ENCODE measurements at places on chromosomes 3 and 15.

GRCh38 chr15:64755427-64755940 is 19.9 kb downstream of the RBPMS2 start:
- DNase-seq = no peak

GRCh38 chr3:152258448-152259393 is 10.0 kb upstream of the MBNL1 start:
- DNase-seq = peak; percentile 71

DNA sequence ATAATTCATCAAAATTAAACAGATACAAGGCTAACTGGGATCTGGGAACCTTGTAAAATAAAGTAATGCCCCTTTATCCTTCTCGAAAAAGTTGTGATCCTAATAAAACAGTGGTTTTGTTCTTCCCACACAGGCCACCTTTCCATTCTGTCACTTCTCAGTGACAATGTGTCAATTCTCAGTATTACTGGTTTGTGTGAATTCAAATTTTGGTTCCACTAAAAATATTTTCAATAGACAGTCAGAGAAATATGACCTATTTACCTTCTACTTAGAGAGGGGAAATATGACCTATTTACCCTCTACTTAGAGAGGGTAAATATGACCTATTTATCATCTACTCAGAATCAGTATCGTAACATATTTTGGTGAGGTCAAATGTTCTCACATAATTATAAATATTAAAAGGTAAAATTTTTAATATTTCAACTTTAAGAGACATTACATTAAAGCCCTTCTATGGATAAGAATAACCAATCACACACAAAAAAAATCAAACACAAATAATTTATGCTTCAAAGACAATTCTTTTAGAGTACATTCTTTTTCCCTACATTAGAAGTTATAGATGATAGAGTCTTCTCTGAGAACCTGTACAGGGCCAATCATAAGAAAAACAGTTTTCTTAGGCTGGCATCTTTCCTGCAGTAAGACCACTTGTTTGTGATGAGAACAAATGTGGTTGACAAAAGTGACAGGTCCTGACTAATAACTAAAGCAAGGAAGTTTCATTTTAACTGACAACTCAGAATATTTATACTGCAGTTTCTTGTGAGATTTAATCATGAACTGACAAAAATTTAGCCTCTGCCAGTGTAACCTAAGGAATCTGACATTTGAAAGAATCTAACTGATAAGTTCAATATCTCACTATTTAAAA is 323.3 kb downstream of the DIPK2A start:
- no peak for DNase-seq

- DNase-seq = no peak
Observed at GRCh38 chr3:100971798-100972197, 21.4 kb downstream of the ABI3BP start.

GRCh38 chr3:39497753-39498152 is 30.3 kb downstream of the MOBP start:
- no peak for DNase-seq

- DNase-seq = no peak
Observed at GRCh38 chr3:171841620-171842000, 1.5 kb upstream of the TMEM212 start.

DNA sequence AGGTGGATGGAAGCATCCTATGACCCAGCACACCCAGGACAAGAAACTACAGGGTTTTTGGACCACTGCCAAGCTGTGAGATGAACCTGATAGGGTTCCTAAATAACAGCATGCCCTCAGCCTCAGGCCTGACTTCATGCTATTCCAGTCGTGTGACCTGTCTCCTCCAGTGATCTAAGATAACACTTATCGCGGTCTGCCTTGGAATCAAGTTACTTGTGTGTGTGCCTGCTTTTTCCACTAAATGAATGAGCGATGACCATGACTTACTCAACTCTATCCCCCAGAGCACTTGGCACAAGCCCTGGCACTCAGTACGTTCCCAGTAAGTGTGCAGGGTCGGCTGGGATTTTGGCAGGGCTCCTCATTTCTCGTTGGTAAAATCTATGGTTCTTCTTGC is 172.7 kb upstream of the TP63 start:
- no peak for DNase-seq

- no peak for DNase-seq
Observed at GRCh38 chr15:31513178-31513577, 186.5 kb downstream of the KLF13 start.

DNA sequence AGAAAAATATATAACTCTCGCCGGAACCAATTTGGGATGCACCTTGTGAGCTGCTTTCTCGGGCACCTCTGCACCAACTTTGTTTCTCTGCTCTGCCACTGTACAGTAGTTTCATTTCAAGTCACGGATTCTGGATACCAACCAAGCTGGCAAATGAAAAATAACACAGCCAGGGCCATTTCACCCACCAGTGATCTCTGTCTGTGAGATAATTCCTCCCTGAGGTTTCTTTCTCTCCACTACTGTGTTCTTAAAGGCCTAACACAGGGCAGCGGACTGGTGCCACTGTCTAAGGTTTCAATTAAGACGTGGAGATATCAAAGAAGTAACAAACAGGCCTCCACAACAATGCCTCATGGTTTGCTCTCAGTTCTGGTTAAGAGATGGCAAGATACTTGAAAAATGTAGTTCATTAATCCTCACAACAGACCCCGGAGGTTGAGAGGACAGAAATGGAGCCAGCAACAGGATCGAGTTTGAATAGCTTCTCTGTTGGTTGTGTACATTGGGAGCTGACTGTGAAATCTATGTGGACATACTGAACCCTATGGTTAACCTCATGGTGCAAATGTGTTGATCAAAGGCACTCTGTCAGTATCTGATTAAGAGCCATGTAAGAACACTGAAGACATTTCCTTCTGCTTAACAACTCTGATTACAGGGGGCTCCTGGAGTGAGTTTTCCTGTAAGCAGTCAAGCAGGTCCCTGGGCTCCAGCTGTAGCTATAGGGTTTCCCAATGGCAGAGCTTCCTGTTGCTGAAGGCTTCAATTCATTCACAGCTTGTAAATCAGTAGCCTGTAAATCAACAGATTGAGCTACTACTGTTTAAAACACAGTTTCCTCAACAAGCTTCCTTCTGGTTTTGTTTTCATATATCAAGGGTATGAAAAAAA is 470.5 kb downstream of the EPHA3 start:
- DNase-seq = no peak

- no peak for DNase-seq
Observed at GRCh38 chr15:69910514-69910913, 187.2 kb downstream of the TLE3 start.

DNA sequence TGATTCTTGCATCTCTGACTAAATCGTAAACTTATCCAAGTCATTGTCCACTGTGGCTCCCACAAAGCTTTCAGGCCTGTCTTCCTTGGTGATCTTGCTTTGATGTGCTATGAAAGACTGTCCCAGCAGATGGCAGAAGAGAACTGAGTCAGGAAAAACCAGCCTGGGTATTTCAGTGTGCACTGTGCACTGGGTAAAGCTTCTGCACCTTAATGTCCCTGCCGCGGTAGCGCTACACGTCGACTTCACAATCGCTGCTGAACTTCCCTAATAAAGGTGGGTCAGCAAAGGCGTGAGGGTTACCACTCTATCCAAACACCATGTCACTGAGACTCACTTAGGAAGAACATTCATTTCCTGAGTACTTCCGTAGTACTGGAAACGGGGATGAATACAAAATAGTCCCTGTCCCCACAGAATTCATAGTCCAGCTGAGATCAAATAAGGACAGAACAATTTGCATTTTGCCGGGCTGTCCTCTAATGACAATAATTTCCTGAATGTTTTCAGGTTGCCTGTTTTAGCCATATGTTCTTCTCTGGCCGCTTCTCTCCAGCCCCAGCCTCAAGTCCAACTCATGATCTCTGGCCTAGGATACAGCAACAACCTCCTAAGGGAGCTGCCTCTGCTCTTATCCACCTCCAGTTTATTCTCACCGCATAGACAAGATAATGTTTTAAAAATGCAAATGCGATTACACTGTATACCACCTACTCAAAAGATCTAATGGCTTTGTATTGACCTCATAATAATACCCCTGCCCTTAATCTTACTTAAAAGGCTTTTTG is 83.6 kb upstream of the AKAP13 start:
- peak; percentile 71 for DNase-seq

- DNase-seq = no peak
Observed at GRCh38 chr3:138059261-138059660, 49.3 kb downstream of the CLDN18 start.

- peak; percentile 82 for DNase-seq
Observed at GRCh38 chr3:57060089-57060821, at the start of gene SPATA12. Gene SPATA12, plus strand, starts transcription at chr3:57060664. Its CDS starts 13,031 bp downstream, at chr3:57073695.

DNA sequence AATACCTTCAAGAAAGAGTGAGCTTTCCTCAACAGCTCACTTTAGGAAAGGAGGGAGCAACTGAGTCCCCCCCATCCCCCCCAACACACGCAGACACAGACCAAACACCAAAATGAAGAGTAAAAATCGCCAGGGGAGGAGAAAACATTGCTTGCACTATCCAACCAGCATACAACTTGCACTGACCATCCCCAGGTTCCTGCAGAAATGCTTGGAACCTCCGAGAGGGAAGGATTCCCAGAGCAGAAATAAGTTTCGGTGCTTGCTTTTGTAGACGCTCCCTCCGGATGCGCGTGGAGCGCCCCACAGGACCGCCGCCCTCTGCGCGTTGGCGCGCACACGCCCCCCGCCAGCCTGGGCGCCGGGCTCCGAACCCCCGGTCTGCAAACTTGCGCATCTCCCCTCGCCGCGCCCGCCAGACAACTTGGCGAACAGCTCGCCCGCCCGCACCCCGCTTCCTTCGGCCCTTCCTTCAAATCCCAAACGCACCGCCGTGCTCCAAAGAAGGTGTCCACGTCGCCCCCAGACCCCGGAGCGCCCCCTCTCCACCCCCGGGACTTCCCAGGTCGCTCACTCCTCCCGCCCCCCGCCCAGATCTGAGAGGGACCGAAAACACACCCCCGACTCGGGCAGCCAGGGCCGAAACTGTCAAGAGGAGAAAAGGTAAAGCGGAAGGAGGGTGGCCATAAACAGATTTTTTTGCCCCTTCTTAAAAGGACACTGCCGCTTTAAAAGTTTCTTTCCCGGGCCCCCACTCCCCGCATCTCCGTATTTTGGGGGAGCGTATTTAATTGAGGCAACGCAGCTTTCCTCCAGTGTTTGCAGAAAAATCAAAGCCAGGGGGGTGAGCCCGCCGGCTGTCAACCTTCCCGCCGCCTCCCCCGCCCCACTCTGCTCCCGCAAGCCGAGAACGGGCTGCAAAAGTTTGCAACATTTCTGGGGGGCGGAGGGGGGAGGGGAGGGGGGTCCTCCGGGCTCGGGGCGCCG is 859 bp downstream of the RORA start:
- DNase-seq = no peak

- DNase-seq = no peak
Observed at GRCh38 chr3:140146668-140147067, 211.7 kb downstream of the CLSTN2 start.

- DNase-seq = no peak
Observed at GRCh38 chr3:29577250-29577649, 296.4 kb downstream of the RBMS3 start.

GRCh38 chr15:101718896-101719295 is 5.4 kb downstream of the TARS3 start:
- DNase-seq = no peak

- no peak for DNase-seq
Observed at GRCh38 chr3:101703169-101703568, 16.7 kb upstream of the RPL24 start.

All from large intestine (tissue), 12 donors.